ENCODE measurements at places on chromosomes 11 and 22. TPM values are rescaled to one million over a fixed set of nuclear protein-coding genes. Genes with fewer than 3 reads are reported as not detected.

DNA sequence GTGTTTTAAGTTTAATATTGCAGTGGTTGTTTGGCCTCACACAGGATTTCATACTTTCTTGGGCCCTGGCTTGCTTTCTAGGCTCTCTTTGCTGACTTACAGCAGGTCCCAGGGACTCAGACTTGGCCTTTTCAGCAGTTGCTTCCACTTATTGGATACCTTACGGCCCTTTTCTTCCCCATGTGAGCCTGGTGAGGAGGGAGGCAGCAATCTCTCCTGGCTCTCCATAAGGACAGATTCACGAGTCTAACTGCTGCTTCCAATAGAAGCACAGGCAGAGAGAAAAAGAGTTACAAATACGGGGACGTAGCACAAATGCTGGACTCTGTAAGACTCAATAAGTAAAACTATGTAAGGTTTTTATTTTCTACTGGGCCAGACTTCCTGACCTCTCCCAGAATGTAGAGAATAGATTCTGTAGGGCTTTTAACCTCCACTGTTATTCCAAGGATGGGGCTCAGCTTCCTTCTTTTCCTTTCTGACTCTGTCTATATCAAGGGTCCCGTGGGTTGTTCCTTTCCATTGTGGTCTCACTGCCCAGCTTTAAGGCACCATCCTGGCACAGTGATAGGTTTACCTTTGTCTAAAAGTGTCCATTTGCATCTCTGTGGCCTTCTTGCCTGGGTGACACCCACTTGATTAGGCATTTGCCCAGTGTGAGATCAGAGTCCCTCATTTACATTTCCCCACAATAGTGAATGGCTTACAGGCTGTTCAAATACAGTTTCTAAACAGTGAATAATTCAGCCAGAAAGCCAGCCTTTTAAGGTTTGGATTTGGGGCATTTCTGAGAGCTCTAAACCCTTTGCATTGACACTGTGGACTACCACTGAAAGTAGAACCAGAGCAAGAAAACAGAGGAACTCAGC is 92.8 kb downstream of the RASSF10 start:
- DNase-seq, result no peak

DNA sequence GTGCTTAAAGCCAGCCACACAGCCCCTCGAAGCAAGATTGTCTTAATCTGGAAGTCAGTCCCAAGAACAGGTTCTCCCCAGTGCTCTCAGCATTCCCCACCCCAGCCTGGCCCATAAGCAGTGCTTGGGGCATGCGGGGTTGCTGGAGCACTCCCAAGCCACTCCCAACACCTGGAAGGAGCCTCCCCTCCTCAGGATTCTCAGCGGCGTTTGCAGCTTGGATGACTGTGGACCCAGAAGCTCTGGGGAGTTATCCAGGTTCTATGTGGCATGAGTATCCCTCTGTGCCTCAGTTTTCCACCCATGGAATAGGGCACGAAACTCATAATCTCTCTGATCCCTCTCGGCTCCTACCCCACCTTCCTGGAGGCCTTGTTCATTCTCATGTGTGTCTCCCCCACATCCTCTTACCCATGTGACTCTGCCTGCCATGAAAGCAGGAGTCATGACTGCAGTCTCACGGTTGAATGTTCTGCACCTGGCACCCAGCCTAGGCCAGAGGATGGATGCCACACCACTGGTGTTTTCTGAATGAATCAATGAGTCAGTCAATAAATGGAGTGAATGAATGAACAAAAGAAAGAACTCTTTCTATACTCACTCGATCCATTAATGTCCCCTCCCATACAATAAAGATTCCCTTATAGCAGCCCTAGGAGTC is 33.4 kb upstream of the WNT7B start:
- peak; percentile 63 for DNase-seq

DNA sequence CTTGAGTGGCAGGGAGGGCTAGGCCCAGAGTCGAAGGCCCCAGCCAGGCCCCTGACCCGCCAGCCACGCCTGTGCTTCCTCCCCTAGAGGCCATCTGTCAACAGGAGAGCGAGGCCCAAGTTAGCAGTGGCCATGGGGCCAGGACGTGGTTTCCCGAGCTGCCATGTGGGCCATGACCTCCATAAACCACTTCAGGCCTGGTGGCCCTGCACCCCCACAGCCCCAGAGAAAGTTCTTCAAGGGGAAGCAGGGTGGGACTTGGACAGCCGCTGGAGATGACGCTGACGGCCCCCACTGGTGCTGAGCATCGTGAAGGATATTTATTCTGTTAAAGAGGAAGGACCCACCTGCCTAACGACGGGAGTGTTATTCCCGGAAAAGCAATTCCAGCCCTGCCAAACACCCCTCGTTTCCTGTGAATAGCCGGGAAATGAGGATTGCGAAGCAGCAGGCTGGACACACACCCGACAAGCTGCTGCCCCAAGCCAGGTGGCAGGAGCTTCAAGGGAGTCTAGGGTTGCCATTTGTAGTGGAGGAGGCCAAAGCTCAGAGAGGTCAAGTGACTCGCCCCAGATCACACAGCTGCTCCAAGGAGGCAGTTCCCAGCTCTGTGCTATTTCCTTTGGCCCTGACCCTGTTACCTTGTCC is 12.8 kb downstream of the PRR5 start:
- no peak for DNase-seq

DNA sequence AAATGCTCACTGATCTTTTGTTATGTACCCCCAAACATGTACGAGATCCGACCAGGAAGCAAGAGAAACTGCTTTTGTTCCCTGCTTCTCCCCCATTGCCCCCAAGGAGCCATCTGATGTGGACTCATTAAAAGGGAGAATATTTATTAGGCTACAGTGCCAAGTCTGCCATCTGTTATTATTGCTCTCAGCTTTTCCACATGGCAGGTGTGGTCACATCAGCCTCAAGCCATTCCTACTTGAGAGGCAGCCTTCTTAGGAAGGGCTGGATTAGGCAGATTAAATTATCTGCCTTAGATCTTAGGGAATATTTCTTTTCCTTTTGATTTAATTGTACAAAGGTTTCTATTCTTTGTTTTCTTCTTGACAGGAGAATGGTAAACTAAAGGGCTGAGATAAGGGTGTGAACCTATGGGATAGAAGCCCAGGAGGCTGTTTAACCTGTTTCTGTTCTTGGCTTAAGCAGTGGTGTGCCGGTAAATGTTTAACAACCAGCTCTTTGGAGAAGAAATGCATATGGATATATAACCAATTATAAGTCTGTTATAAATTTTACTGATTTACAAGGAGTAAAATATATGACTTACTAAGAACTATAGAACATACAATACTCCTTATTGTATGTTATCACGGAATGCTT is 88.8 kb downstream of the PDHX start:
- no peak for DNase-seq

- peak; percentile 69 for DNase-seq
Measured at GRCh38 chr11:94183886-94184264, 55.2 kb downstream of the PANX1 start.

SLC17A6 gene
- not detected for total RNA-seq

DNA sequence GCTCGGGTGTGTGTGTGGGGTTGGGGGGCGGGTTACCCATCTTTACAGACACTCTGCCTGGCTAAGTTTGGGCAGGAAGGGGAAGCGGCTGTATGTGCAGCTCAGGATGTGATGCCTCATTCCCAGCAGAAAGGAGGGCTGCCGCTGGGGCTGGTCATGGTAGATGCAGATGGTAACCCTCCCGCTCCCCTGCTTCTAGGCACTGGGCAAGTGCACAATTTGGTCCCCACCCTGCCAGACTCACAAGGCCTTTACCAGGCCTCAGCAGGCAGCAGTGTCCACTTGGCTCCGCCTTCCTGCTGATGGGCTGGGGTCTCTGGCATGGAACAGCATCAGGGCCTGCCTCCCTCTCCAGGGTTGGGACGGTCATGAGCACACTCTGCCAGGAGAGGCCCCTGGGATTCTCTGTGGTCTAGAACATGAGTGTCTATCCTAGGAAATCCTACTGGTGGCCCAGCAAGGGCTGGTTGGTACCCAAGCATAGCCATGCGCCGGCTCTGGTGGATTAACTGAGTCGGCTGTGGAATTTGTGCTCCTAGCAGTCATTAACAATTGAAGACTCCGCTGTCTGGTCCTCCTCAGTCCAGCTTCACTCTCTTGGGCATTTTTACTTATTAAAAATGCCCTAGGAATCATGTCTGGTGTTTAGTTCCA is 4.2 kb downstream of the LMO1 start:
- peak; percentile 61 for DNase-seq

ATG2A gene
- 22.7 TPM for total RNA-seq

GRCh38 chr11:9362393-9362863 is 22.0 kb upstream of the IPO7 start:
- no peak for DNase-seq

DNA sequence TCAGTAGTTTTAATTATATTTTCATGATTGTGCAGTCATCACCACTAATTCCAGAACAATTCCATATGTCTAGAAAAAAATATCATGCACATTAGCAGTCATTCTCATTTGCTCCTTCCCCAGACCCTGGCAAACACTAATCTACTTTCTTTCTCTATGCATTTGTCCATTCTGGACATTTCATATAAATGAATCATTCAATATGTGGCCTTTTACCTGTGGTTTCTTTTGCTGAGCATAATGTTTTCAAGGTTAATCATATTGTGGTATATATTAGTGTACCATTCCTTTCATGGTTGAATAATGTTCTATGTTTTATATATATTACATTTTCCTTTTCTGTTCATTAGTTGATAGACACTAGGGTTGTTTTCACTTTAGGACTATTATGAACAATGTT is 811.1 kb upstream of the RAG2 start:
- no peak for DNase-seq

GRCh38 chr11:107453594-107454286 is 3.9 kb downstream of the CWF19L2 start:
- DNase-seq, result no peak

DNA sequence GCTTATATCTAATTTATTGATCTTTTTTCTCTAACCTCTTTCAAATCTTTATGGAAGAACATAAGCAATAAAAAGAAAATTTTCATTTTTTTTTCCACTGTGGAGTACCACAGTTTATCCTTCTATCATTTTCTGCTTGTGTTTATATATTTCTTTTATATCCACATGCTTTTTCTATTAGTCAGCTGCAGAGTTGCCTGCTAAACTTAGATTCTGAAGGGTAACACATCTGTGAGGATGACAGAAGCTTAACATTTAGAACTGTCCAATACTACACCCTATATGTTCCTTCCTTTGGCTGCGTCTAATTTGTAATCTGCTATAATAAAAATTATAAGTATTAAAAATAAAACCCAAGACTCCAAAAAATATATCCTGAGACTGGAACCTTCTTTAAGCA is 20.8 kb downstream of the CCDC90B start:
- DNase-seq, result no peak

EIF3D gene
- 260 TPM for total RNA-seq

- DNase-seq, result no peak
Measured at GRCh38 chr22:43246188-43246587, 59.3 kb upstream of the TTLL12 start.

DNA sequence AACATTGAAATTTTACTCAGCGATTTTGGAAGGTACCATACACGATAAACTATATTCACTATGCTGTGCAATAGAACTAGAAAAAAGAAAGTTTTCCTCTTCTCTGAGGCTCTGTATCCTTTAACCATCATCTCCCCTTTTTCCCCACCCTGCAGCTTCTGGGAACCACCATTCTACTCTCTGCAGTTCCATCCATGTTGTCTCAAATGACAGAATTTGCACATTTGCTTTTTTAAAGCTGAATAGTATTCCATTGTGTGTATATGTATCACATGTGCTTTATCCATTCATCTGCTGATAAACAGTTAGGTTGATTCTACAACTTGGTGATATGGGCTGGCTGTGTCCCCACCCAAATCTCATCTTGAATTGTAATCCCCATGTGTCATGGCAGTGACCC is 21.2 kb downstream of the TMEM123 start:
- no peak for DNase-seq

DNA sequence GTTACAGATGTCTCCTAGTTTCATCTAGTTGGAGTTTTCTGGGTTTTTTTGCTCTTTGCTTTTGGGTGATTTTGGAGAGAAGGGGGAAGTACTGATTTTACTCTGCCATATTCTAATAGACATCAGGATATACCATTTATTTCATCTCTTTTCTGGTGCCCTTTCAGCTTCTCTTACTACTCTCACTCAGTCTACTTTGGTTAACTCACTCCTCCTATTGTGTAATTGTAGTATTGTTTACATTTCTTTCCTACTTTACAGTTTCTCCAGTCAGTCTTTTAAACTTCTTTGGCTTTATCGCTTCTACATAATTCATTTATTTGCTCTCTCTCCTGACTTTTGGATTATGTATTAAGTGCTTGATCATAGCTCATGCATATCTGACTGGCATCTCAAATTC is 6.5 kb downstream of the ANKRD42 start:
- DNase-seq, result no peak

DNA sequence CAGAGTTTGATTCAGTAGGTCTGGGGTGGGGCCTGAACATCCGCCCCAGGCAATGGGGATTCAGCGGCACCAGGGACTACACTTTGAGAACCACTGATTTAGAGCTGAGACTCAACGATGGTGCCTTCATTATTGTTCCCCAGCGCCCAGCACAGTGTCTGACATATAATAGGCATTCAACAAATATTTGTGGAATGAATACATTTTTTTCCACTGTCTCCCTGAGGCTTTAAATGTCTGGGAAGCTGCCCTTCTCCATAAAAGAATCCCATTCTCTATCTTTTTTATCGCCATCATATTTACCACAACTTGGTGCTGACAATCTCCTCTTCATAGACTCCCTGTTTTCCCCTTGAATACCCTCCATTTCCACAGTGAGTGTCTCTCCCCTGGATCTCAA is 23.6 kb upstream of the LMO2 start:
- no peak for DNase-seq

Data from sigmoid colon (tissue), 7 donors.